ENCODE measurements at places on chromosomes 4 and X. TPM values are rescaled to one million over a fixed set of nuclear protein-coding genes. Genes with fewer than 3 reads are reported as not detected.

AR gene
- total RNA-seq = 0.83 TPM

CDS1 gene
- 22.4 TPM for total RNA-seq

SCD5 gene
- total RNA-seq = 13.9 TPM

ADH6 gene
- total RNA-seq = 1.2 TPM

DNA sequence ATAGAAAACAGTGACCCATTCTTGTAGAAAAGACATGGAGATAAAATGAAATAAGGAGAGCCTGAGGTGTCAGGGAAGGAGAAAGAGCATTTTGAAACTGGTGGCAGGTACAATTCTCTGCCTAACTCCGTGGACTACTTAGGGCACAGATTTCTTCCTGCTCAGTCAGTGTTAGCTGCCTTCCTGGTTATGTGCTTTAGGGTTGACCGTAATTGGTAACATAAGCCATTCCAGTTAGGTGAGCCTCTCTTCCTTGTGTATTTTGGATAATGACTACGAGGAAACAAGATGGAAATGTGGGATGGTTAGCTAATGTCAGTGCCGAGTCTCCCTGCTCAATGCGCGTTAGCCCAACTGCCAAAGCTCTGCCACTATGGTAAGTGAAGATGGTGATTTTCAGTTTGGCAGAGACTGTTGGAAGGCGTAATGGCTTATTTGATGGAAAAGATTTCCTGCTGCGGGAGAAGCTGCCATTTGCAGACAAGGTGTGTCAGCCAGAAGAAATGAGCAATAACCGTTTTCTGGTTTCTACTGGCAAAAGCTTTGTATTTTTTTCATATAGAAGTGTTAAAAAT, 174.1 kb downstream of the CBR4 start:
- no peak for DNase-seq

DNA sequence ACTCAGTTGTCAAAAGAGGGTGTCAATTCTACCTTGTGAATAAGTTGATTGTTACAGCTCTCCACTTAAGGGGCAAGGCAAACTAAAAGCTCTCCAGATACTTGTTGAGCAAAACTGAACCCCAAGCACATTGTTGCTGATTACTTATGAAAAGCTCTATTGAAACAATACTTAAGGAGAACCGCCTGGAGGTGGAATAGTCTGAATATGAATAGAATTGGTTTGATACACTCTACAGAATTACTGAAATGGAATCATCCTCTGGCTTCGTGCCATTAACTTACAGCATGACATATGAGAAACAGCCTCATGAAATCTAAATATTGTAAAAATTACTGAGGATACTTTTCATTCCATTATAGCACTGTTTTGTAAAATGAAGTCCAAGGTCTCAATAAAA, 127.0 kb upstream of the SH3RF1 start:
- DNase-seq = no peak

DNA sequence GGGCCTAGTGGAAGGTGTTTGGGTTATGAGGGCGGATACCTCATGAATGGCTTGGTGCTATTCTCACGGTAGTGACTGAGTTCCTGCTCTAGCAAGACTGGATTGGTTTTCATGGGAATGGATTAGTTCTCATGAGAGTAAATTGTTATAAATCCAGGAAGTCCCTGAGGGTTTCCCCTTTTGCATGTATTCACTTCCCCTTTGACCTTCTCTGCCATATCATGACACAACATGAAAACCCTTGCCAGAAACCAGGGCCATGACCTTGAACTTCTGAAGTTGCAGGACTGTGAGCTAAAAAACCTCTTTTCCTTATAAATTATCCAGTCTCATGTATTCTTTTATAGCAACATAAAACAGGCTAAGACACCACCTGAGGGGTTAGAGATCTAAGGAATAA, 529.7 kb upstream of the RPS6KA3 start:
- no peak for DNase-seq

GRCh38 chrX:118062048-118062789, 54.4 kb downstream of the KLHL13 start:
- no peak for DNase-seq

DNA sequence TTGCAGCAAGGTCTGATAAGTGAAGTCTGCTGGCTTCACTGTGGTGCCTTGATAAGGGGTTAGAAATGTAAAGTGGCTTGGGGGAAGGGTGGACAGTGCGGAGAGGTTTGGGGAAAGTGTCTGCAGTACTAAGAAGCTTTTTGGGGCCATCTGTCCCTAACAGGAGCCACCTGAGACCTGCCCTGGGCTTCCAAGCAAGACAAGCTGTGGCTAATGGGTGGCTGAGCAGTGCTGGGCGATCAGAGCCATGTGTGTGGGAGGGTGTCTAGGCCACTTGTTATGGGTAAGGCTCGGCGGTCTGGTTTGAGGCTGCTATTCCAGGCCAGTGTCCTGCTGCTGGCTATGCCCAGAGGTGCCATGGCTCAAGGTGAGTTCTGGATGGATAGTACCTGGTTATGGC, 185.4 kb upstream of the MTMR8 start:
- no peak for DNase-seq

DNA sequence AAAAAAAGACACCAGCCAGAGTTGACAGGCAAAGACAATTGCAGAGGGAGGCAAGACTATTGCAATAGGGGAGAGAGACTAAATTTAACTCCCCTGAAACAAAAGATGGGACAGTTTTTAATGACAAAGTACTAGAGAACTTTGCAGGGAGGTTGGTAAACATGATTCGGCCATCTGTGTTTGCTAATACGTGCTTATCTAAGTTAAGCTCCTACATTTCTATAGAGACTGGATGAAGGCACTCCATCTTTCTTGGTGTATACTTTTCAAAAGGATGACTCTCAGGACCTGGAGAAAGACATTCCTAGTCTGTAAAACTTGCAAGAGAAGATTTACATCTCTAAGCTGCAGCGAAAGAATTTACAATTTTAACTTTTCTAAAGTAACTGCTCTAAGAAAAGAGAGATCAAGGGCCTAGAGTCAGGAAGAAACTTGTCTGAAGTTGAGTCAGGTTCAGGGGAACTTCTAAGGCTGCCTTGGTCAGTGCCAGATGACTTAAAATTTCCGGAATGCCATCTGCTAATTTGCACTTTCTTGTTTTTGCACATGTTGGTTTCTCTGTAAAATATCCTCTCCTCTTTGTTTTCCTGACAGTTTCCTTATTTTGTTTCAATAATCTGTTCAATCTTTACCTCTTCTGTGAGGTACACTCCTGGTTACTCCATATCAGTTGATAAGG, 10.6 kb downstream of the ADAM29 start:
- no peak for DNase-seq

DNA sequence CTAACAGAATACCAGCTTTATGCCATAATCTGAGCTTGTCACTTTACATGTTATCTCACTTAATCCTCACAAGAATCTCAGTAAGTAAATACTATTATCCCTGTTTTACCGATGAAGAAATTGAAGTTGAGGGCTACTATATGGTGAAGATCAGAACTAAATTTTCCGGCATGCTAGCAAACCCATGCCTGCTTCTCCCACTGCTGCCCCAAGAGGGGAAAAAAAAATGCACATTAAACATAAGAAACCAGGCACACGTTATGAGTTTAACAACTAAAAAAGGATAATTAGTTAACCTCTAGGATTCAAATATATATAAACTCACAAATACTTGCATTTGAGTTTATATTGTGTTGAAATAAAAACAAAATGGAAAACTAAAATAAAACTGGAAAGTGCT, 10.8 kb downstream of the SLC10A7 start:
- no peak for DNase-seq

GRCh38 chrX:79715448-79715847, 299.1 kb upstream of the TBX22 start:
- DNase-seq = no peak

DNA sequence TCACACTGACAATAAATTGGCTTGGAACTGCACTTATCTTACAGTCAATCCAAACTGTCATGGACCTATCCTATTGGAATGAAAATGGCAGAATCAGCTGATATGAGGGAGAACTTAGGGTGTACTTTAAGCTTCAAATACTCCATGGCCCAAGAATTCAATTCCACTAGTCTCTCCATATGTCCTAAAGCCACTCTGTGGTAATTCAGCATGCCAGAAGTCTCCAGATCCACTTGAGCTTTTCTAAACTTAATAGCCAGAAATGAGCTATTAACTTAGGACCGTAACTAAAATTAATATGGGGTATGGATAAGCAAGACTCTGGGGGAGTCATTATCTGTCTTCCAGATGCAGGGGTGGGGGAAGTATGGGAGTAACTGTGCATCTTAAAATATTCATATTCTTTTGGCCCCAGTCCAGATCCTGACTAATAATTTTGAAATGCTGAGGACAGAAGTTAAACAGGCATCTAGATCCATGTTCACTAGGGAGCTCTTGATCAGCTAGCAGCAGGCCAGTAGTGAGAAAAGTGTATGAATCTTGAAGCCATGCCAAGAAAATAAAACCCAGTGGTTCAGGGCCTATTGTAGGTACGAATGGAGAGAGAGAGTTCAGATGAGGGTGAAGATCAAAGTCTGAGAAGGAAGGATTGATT, 167.6 kb downstream of the DKK2 start:
- DNase-seq = no peak

Data from Calu3 (cell line).